HT-29 (cell line): ENCODE measurements at places on chromosomes 2 and 18.

GRCh38 chr18:73924307-73924706 is 223.3 kb downstream of the FBXO15 start:
- no peak for DNase-seq

DNA sequence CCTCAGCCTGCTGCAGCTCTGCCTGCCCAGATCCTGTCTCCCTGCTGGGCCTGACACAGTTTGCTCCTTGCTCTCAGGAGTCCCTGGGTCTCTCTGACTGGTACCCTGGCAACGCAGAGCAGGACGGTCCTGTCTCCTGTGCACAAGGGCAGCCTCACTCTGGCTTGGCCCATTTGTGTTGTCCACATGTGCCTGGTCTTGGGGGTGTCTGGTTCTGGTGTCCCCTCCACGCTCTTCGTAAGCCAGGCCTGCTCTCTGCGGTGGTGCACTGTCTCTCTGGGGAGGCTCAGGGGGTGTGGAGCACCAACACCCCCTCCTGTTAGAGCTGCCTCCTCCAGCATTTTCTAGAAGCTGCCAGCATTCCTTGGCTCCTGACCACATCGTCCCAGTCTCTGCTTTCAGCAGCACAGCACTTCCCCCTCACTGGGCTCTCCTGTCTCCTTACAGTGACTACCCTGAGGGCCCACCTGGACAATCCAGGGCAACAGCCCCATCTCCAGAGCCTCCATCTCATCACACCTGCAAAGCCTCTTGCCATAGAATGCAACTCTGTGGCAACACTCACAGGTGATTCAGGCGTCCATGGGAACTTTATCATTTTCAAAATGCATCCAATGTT is 235.6 kb upstream of the HS6ST1 start:
- no peak for DNase-seq

- no peak for DNase-seq
Measured at GRCh38 chr2:50895041-50895440, 136.9 kb downstream of the NRXN1 start.

DNA sequence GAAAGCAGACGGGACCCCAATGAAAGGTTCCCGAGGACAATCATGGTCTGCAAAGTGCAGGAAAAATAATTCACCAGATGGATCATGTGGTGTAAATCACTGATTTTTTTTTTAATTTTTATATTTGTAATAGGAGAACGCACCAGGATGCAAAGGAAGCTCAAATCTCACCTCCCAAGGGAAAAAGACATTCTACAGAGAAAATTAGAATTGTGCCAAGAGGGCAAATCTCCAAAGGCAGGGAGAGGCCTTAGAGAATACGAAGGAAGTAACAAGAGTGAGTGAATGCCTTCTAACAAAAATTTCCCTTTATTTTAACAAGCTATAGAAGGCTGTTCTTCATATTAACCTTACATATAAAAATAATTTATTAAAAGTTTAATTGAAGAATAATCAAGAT is 90.9 kb downstream of the ANKRD44 start:
- DNase-seq, result no peak

DNA sequence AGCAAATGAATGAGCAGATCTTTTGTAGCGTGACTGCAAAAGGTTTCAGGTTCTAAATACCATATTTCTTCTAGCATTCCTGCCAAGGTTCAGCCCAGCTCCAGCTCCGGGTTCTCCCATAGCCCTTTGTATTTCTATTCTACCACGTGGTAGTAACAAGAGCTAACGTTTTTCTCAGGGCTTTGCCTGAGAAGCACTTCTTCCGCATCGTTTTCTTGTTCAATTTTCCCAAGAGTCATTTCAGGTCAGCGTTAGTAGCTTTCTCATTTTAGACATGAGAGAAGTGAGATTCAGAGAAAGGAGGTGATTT is 120.1 kb upstream of the MYCN start:
- DNase-seq, result no peak

- no peak for DNase-seq
Measured at GRCh38 chr2:49265471-49265870, 111.2 kb upstream of the FSHR start.

DNA sequence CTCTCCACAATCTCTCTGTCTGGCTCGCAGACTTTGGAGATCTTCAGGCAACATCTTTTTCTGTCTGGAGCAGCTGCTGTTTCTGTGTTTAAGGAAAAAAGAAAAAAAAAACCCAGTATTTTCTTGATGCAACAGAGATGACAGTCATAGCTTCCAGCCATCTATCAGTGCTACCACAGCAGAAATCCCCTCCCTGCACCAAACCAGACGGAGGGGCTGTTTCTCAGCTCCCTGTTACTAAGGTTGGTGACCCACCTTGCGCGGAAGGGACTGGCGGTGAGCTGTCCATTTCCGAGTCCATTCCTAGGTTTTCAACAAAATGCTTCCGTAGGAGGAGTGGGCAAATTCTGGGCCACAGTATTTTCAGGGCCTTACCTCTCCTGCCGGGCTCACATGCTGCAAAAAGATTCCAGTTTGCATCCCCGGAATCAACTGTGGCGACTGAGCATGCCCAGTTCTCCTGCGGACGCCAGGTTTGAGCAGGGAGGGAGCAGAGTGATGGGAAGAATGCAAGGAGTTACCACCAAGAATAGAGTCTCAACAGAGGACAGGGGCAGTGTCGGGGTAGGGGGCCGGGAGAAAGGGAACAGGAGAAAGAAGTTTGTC is 1.2 kb downstream of the SLC4A10 start:
- DNase-seq, result no peak

DNA sequence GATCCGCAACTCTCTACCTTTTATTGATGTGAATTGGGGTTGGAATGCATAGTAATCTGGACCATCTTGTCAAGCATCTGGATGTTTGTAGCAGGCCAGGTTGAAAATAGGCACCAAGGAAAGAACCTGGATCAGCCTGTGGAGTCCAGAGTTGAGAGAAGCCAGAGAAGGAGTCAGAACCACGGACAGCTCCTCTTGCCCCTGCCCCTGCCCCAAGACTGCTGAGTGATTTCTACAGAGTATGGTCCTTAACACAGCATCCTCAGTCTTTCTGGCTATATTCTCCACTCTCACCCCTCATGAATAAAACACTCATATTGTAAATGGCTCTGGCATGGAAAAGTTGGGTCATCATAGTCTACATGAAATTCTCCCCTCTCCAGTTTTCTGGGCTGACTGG is 154.6 kb downstream of the LOXHD1 start:
- DNase-seq, result no peak

DNA sequence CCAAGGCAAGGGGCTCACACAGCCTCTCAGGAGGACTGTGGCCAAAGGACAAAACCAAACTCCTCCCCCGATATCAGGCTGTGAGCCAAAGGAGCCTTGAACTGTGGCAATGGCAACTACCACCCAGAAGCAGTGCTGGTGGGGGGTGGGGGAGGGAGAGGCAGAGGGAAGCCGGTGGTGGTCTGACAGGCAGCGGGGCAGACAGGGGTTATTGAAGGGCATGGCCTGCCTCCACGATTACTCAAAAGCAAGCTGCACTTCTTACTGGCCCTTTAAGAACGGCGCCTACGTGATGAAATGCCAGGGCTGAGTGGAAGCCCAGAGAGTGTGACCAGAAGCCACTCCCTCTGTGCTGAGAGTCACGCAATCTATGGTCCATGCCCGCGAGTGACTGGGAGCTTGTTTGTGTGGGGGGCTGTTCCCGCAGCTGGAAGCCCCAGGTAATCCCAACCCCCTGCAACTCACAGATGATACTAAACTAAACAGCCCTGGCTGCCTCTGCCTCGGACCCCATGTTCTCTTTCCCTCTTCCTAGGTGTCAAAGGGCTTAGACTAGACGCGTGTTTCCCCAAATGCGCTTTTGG is 128.2 kb upstream of the CXCR4 start:
- DNase-seq, result no peak

DNA sequence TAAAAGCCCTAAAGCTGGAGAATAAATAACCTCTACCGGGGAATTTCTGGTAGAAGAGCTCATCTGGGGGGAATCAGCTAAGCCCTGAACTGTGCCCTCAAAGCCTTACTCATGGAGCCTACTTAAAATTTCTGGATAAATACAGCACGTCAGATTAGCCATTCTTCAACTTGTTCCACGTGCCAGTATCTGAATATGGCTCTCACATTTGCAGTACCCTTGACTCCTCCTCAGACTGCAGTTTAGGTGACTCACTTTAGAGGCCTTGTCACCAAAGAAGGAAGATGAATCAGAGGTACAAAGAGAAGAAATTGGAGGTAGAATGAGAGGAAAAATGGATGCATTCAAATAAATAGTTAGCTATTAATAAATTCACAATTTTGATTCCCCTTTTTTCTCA is 34.6 kb upstream of the POTEC start:
- DNase-seq, result no peak

- DNase-seq, result no peak
Measured at GRCh38 chr2:16656784-16657391, 8.7 kb downstream of the CYRIA start.

DNA sequence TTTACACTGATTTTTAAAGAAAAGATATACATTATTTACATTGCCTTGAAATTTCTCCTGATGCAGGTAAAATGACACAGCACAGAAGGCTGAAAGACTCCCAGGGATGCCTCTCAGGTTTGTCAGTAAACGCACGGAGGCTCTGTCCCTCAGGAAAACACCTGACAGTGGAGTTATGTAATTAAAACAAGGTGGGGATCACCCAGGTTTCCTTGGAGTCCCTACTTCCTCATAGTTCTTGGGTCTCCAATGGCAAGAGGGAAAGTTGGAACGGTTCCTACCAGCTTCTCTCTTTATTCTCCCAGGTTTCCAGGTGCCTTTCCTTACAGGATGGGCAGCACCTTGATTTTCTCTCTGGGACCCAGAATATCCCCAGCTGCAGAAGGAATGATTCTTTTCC is 654.8 kb downstream of the SLC4A3 start:
- DNase-seq, result peak; percentile 52

DNA sequence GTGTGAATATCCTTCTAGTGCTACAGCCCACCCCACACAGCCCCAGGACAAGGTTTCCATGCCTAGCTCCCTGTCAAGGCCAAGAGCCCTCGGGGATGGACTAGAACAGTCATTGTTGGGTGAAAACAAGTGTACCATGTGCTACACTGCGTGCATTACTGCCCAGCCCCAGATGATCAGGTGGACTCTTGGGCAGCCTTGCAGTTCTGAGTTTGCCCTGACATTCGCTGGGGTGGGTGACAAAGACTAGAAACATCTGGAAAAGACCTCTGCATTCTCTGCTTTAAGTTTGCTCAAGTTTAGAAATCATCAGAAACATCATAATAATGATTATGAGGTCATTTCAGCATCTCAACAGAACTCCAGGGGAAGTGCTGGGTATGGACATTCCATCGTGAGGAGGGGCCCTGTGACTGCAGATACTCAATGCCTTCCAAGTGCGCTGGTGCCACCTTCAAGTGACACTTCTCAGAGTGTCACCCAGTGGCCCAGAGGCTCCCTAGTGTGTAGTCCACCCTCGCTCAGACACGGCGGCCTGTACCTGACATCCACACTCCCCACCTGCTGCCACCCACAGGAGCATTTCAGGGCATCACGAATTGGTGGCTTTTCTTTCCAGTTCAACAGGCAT is 5.3 kb upstream of the PXDN start:
- DNase-seq, result no peak

DNA sequence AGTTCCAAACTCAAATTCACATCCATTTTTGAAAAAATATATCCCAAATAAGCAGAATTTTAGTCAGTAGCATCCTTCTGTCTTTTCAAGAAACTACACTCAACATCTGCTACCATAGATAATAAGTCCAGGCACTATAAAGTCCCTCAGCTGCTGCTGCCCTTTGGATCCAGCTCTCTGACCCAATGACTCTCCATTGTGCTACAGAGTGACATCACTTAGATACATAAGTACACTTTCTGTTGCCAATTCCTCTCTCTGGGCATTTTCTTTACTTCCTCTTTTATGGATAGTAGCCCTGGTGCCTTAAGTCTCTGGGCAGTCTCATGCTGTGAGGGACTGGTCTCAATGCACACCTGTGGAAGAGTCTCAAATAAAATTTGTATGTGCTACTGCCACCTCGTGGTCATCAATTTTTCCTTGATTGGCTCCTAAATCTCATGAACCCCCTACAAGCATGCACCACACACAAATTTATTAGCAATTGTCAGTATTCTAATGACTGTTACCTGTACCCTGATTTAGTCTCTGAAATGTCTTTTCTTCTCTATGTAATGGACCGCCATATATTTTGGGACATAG is 219.2 kb downstream of the LRP1B start:
- DNase-seq, result peak; percentile 84

DNA sequence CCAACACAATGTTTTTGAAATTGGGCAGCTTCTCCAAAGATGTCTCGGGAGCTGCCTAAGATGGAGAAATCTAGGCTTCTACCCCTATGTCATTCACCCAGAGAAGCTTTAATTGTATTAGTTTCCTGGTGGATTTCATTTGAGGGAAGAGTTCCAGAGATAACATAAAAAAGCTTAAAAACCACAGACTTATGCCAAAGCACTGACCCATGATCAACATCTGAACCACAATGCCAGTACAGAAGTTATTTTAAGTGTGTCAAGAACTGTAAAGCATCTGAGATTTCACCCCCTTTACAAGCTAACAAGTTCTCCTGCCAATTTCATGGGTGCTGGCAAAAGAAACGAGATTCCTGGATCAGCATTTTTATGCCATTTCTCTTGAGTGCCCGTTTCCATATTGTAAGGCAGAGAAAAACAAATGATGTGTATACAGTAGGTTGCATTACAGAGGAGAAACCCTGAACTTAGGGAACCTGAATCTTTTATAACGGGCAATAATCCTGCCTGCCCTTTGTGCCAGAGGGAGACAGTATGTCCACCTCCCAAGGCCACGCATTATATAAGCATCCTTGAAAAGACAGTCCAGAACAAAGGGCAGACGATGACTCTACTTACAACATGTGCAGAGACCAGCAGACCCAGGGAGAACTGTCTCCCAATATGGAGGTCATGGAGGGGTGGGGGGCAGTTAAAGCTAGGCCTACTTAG is 44.1 kb downstream of the MREG start:
- DNase-seq, result no peak

GRCh38 chr18:63787673-63788072 is 12.5 kb downstream of the SERPINB7 start:
- no peak for DNase-seq

DNA sequence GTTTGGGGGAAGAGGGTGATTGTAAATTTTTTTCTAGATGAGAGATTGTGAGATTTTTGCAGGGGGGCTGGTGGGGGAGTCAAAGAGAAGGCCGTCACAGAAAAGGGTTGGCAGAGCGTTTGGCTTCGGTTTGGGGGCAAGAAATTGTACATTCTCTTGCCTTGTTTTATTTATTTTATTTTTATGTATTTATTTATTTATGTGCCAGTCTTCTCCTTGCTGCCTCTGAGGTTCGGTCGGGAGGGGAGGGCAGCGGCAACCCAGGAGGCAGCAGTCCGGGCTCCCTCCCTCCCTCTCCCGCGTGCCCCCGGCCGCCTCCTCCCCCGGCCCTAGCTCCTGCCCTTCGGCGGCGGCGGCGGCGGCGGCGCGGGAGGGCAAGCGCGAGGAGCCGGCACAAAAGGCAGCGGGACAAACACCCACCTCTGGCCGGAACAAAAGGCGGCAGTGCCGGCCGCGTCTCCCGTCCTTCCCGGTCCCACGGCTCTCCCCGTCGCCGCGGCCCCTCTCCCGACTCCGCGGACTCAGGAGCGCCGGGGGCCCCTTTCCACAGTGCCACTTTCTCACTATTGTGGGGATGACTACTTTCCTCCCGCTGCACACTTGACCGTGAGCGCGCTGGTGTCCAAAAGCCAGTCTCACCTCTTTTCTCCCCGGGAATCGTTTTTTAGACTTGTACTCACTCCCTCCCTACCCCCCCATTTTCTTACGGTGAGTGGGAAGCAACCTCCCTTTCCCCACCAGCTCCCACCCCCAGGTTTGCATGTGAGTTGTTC is 1.2 kb downstream of the BCL11A start:
- no peak for DNase-seq

- no peak for DNase-seq
Measured at GRCh38 chr2:235768606-235769005, 274.8 kb downstream of the AGAP1 start.
